ENCODE measurements at places on chromosomes 6 and 20. TPM values are rescaled to one million over a fixed set of nuclear protein-coding genes. Genes with fewer than 3 reads are reported as not detected.
A peak's percentile ranks its signal among the peaks of the same experiment; 100 is the strongest.

Gene MYB
- 5.3 TPM for total RNA-seq

DNA sequence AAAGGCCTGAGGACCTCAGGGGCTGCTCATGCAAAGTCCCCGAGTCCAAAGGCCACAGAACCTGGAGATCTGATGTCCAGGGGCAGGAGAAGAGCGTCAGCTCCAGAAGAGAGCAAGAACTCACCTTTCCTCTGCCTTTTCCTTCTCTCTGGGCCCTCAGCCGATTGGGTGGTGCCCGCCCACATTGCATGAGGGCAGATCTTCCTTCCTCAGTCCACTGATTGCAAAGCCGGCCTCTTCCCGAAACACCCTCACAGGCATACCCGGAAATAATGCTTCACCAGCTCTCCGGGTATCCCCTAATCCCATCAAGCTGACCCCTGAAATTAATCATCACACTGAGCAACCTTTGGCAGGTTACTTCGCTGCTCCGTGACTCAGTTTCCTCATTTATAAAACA is 33.4 kb downstream of the SPDEF start:
- H3K36me3 ChIP-seq = no peaks in the 10 kb centered on the region
- DNase-seq = peak; percentile 35
- H3K4me1 ChIP-seq = peaks cover 3% of the 10 kb centered on the region
- no peak overlapping the region for H3K27ac ChIP-seq
- no peaks in the 10 kb centered on the region for H3K27me3 ChIP-seq

DNA sequence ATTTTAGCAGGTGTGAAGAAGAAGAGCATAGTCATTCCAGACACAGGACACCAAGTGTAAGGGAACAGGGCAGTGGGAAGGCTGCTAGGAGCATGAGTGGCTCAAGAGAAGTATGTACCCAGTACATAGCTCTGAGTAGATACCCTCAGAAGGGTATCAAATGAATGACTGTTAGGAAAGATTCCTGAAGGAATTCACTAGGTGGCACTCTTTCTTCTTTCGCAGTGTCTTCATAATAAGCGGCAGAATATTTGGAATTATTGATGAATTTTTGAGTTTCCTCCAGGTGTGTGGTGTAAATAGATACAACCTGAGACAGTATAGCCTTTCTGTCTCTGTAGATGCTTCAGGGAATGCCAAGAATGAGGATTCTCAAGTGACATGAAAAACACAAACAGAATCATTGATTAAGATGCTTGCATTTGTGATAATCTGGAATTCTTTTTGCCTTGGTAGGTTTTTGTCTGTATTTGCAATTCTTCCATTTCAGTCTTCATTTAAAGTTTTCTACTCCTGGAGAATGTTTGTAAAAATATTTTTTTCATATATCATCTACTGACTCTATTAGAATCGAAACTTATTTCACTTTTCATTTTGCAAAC is 264.3 kb upstream of the RIMS1 start:
- H3K36me3 ChIP-seq = no peaks in the 10 kb centered on the region
- H3K27me3 ChIP-seq = no peaks in the 10 kb centered on the region
- DNase-seq = no peak
- no peak overlapping the region for H3K27ac ChIP-seq

Gene COL9A1
- 10.0 TPM for total RNA-seq

- no peaks in the 10 kb centered on the region for H3K27me3 ChIP-seq
- peak overlapping the region; percentile 66 for H3K27ac ChIP-seq
- DNase-seq = no peak
- H3K36me3 ChIP-seq = peaks cover 20% of the 10 kb centered on the region
Observed at GRCh38 chr6:21949211-21949801, 347.5 kb downstream of the PRL start.

GRCh38 chr6:147407571-147407970 is 100.9 kb upstream of the SAMD5 start:
- H3K27ac ChIP-seq = no peak overlapping the region
- peak; percentile 79 for DNase-seq
- no peaks in the 10 kb centered on the region for H3K4me1 ChIP-seq
- H3K27me3 ChIP-seq = no peaks in the 10 kb centered on the region

DNA sequence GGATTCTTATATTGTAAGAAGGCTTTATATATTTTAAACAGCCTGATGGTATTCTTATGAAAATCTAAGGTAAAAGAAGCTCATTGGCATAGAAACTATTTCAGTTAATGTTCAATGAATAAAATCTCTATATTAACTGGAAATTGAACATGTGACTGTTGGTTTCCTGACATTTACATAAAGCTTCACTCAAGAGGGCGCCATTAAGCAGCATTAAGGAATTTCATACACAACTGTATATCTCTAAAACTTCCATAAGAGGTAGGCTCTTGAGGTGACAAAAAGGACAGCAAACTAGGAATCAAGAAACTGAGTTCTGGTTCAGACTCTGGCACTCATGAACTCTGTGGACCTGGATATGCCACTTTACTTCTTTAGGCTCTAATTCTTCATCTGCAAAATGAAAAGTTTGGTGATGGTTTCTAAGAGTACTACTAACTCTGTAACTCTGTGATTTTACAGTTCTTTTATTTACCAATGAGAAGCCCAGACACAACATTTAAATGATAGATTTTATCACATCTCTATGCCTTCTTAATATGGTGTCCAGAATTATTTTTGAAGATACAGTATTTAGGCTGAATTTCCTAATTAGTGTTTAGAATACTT is 147.5 kb downstream of the FLRT3 start:
- no peak overlapping the region for H3K4me3 ChIP-seq
- no peak overlapping the region for H3K27ac ChIP-seq
- DNase-seq = no peak
- H3K4me1 ChIP-seq = peaks cover 13% of the 10 kb centered on the region

DNA sequence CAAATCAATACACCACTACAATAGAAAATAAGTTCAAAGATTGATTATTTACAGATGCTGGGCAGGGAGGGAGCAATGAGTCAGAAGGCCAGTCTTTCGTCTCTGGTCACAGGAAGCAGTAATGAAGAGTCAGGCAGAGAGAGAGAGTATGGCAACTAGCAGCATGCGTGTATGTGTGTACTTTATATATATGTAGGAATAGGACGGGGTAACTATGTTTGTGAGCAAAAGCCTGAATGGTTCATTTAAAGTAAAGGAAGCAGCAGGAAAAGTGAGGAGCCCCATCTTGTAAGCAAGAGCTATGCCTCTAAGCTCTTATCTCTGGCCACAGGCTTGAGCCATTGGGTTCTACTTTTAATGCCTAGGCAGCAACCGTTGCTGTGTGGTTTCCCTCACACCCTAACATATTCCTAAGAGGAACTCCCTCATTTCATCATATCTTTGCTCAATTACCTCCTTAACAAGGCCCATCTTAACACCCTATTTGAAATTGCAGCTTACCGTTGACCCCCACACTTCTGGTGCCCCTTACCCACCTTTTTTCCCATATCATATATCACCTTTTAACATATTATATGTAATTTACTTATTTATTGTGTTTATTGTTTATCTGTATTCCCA is 66.6 kb downstream of the AFG1L start:
- H3K36me3 ChIP-seq = no peaks in the 10 kb centered on the region
- no peak overlapping the region for H3K4me3 ChIP-seq
- DNase-seq = no peak
- H3K27me3 ChIP-seq = no peaks in the 10 kb centered on the region

Measured in endodermal cell (in vitro differentiated cells).